ENCODE measurements at places on chromosomes 4 and X.

DNA sequence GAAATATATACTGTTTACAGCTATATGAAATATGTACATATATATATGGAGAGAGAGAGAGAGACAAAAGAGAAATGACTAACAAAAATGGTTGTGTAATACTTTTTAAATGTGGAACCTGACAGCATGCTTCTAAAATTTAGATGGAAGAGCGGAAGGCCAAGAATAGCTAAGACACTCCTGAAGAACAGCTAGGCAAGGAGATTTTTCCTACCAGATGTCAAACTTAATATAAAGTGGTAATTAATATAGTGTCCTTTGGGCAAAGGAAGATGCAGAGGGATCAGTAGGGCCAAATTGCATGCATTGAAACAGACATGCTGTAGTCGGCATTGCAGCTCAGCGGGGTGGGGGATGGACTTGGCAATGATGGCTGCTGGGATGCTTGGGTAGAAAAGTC is 45.2 kb downstream of the ADD1 start:
- H3K4me1 ChIP-seq: peaks cover 2% of the 10 kb centered on the region
- no peak overlapping the region for H3K27ac ChIP-seq
- no peak for DNase-seq
- no peak overlapping the region for H3K4me3 ChIP-seq
- H3K27me3 ChIP-seq: no peaks in the 10 kb centered on the region
- peaks cover 35% of the 10 kb centered on the region for H3K36me3 ChIP-seq

GRCh38 chr4:138946306-138946705 is 69.3 kb upstream of the NOCT start:
- DNase-seq: no peak
- no peaks in the 10 kb centered on the region for H3K4me1 ChIP-seq
- no peak overlapping the region for H3K4me3 ChIP-seq
- H3K36me3 ChIP-seq: no peaks in the 10 kb centered on the region

DNA sequence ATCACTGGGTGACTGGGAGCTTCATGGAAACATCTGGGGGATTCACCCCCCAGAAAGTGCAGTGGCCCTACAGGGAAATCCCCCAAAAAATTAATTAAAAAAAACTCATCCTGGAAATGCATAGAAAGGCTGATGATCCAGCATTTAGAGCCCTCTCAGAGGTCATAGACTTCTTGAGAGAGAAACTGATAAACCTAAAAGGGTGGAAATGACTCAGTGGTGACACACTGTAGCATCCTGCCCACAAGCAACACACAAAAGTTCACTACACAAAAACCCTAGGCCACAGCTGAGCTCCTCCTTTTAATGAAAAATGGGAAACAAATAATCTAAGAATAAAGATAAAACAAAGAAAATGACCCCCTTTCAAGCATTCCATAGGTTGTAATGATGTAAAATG is 911.5 kb downstream of the GLUD2 start:
- H3K27me3 ChIP-seq: no peaks in the 10 kb centered on the region
- no peaks in the 10 kb centered on the region for H3K36me3 ChIP-seq
- H3K4me1 ChIP-seq: no peaks in the 10 kb centered on the region
- DNase-seq: no peak

DNA sequence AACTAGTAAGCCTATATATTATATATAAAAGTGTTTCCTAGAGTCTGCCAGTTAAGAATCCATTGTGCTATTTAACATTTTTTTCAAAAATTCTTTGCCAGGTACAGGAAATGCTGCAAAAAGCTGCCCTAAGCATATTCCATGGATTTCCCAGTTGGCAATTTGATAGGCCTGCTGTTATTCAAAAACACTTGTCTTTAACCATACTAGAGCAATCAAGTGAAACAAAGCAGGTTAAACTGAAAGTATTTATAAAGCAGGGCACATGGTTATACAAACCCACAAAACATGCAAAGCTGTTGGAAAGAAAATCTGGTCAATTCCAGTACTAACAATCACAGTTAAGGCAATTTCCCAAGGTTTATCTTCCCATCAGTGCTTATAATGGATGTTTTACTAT is 159.9 kb downstream of the UNC5C start:
- no peaks in the 10 kb centered on the region for H3K27me3 ChIP-seq
- H3K4me3 ChIP-seq: no peak overlapping the region
- no peaks in the 10 kb centered on the region for H3K4me1 ChIP-seq
- DNase-seq: peak; percentile 13
- H3K36me3 ChIP-seq: no peaks in the 10 kb centered on the region

DNA sequence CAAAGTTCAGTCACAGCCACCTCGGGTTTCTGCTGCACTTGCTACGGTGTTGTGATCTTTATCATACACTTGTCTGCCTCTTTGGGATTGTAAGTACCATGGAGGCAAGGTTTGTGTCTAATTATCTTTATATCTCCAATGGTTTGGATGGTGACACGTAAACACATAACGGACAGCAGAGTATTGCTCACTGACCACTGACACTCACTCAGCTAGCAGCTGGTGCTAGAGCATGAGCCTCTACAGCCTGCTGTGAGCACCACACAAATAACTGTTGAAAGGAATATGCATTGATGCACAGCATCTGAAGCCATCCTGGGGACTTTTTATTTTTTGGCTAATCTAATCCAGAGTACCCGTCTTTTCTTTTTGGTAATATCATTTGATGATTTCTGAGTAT is 156.0 kb downstream of the DCLK2 start:
- H3K27me3 ChIP-seq: no peaks in the 10 kb centered on the region
- peak; percentile 60 for DNase-seq
- peaks cover 10% of the 10 kb centered on the region for H3K4me1 ChIP-seq
- H3K36me3 ChIP-seq: peaks cover 2% of the 10 kb centered on the region
- H3K4me3 ChIP-seq: no peak overlapping the region

GRCh38 chrX:46686003-46686645 is 72.8 kb downstream of the SLC9A7 start:
- H3K27me3 ChIP-seq: no peaks in the 10 kb centered on the region
- peak; percentile 40 for DNase-seq
- peaks cover 3% of the 10 kb centered on the region for H3K36me3 ChIP-seq
- no peaks in the 10 kb centered on the region for H3K4me1 ChIP-seq

- no peak for DNase-seq
- no peaks in the 10 kb centered on the region for H3K27me3 ChIP-seq
- H3K27ac ChIP-seq: no peak overlapping the region
Observed at GRCh38 chr4:14111730-14112181, 484.2 kb upstream of the BOD1L1 start.

GRCh38 chr4:42654631-42655268 is 2.2 kb downstream of the ATP8A1 start:
- peak overlapping the region; percentile 18 for H3K27ac ChIP-seq
- no peak overlapping the region for H3K4me3 ChIP-seq
- H3K27me3 ChIP-seq: peaks cover 23% of the 10 kb centered on the region
- DNase-seq: peak; percentile 62

GRCh38 chr4:118360106-118360505 is 7.3 kb upstream of the PRSS12 start:
- H3K36me3 ChIP-seq: no peaks in the 10 kb centered on the region
- no peak overlapping the region for H3K27ac ChIP-seq
- H3K27me3 ChIP-seq: no peaks in the 10 kb centered on the region
- H3K4me3 ChIP-seq: no peak overlapping the region
- no peak for DNase-seq

- peaks cover 9% of the 10 kb centered on the region for H3K4me1 ChIP-seq
- DNase-seq: no peak
- peak overlapping the region; percentile 64 for H3K27ac ChIP-seq
- H3K36me3 ChIP-seq: peaks cover 43% of the 10 kb centered on the region
- H3K4me3 ChIP-seq: no peak overlapping the region
Observed at GRCh38 chr4:88738180-88738579, 40.6 kb upstream of the NAP1L5 start.

DNA sequence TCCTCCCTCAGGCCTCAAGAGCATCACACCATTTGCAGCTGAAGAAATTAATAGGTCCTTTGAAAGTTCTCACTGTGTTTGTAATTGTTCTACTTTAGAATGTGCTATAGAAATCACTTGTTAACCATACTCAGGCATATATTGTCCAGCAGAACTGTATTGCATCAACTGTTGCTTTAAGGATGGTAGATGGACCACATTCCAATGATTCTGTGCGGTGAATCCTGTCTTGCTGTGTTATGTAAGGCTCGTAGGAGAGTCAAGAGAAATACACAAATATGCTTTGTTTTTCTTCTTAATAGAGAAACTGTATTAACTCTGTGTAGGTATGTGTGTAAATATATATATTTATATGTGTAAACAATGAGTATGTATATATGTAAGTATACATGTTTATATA is 6.3 kb upstream of the ADGRA3 start:
- no peak overlapping the region for H3K27ac ChIP-seq
- H3K27me3 ChIP-seq: no peaks in the 10 kb centered on the region
- H3K4me3 ChIP-seq: no peak overlapping the region
- no peak for DNase-seq
- no peaks in the 10 kb centered on the region for H3K36me3 ChIP-seq

- H3K27ac ChIP-seq: peak overlapping the region; percentile 87
- peaks cover 20% of the 10 kb centered on the region for H3K36me3 ChIP-seq
- H3K27me3 ChIP-seq: no peaks in the 10 kb centered on the region
- H3K4me3 ChIP-seq: no peak overlapping the region
Observed at GRCh38 chr4:57074744-57075143, 35.4 kb downstream of the IGFBP7 start.

DNA sequence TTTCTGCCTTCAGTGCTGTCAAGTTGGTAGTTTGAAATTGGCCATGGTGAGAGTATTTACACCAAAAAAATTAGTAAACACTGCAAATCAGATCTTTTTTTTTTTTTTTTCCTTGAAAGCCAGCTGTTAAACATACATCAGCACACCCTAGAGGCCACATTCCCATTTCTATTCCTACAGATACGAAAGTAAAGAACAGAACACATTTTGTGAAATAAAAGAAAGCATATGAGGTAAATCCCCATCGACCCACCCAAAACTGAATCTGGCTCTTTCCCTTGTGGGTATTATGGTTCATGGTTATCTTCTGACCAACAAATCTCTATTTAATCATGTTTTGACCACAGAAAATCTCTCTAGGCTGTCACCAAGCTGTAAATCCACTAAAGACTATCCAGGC is 41.8 kb upstream of the AP1AR start:
- H3K36me3 ChIP-seq: no peaks in the 10 kb centered on the region
- H3K4me3 ChIP-seq: no peak overlapping the region
- no peak overlapping the region for H3K27ac ChIP-seq
- H3K4me1 ChIP-seq: no peaks in the 10 kb centered on the region
- no peaks in the 10 kb centered on the region for H3K27me3 ChIP-seq
- peak; percentile 34 for DNase-seq

GRCh38 chrX:96615448-96615847 is 69.2 kb upstream of the DIAPH2 start:
- no peaks in the 10 kb centered on the region for H3K4me1 ChIP-seq
- no peaks in the 10 kb centered on the region for H3K36me3 ChIP-seq
- H3K27me3 ChIP-seq: no peaks in the 10 kb centered on the region
- DNase-seq: no peak
- H3K27ac ChIP-seq: no peak overlapping the region

DNA sequence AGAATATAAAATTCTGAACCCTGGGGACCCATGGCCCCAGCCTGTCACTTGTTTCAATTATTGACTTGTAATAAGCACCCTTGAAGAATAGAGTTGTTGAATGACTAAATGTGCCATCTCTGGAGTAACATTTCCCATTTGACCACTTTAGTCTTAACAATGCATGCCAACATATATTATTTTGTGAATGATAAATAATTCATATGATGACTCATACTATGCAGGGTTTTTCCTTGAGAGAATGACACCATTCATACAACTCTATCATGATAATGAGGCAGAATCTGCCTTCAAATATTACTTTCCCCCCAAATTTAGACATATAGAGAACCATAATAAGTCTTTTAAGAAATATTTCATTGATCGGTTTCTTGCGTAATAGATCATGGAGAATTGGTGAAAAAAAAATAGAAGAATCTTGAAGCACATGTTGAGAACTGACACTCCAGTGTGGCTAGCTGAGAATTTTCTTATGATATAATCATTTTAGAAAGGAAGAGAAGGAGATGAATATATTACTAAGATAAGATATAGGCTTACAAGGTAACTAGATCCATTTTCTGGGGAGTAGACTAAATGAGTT is 404.5 kb downstream of the GRXCR1 start:
- no peaks in the 10 kb centered on the region for H3K4me1 ChIP-seq
- no peak for DNase-seq
- no peaks in the 10 kb centered on the region for H3K27me3 ChIP-seq
- H3K4me3 ChIP-seq: no peak overlapping the region

- no peaks in the 10 kb centered on the region for H3K4me1 ChIP-seq
- no peaks in the 10 kb centered on the region for H3K36me3 ChIP-seq
- H3K4me3 ChIP-seq: no peak overlapping the region
Observed at GRCh38 chrX:12881914-12882313, 15.0 kb downstream of the TLR7 start.

GRCh38 chrX:132364313-132364712 is 124.5 kb downstream of the MBNL3 start:
- no peaks in the 10 kb centered on the region for H3K4me1 ChIP-seq
- no peaks in the 10 kb centered on the region for H3K36me3 ChIP-seq
- DNase-seq: no peak
- no peak overlapping the region for H3K4me3 ChIP-seq
- no peak overlapping the region for H3K27ac ChIP-seq
- peaks cover 7% of the 10 kb centered on the region for H3K27me3 ChIP-seq

DNA sequence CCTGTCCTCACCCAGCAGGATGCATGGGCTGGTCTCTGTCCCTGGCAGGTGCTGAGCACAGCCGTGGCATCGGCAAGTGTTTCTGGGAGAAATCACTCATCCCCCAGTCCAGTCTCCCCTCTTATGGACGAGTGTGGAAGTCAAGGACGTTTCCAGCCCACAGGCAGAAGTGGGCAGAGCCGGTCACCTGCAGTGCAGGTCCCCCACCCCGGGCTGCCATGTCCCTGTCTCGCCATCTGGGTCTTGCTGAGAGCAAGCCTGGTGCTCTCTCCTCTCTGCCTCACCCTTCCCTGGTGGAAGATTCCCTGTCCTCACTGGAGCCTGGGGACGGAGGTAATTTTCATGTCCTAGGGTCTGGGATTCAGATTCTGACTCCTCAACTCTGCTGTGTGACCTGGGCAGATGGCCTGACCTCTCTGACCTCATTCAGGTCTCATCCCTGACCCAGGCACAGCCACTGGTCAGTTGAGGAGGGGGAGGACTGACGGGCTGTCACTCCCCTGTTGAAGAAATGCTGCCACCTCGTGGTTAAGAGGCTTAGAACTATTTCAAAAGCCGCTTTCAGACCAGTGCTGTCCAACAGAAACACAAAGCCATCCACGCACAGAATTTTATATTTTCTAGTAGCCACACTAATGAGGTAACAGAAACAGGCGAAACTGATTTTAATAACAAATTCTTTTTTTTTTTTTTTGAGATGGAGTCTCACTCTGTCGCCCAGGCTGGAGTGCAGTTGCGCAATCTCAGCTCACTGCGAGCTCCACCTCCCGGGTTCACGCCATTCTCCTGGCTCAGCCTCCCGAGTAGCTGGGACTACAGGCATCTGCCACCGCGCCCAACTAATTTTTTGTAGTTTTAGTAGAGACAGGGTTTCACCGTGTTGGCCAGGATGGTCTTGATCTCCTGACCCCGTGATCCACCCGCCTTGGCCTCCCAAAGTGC is 1.8 kb downstream of the CPZ start:
- DNase-seq: peak; percentile 77
- peaks cover 39% of the 10 kb centered on the region for H3K27me3 ChIP-seq
- no peak overlapping the region for H3K4me3 ChIP-seq
- H3K4me1 ChIP-seq: peaks cover 51% of the 10 kb centered on the region
- H3K36me3 ChIP-seq: peaks cover 2% of the 10 kb centered on the region
- no peak overlapping the region for H3K27ac ChIP-seq

- DNase-seq: peak; percentile 40
- H3K4me1 ChIP-seq: no peaks in the 10 kb centered on the region
- peak within 1 kb of the TSS; percentile 2 for H3K4me3 ChIP-seq
- H3K27ac ChIP-seq: no peak within 1 kb of the TSS
Observed at GRCh38 chrX:101219116-101219863, at the start of gene DRP2. TSS of gene DRP2 (plus strand) at chrX:101219786. CDS start at chrX:101231648, 11,862 bp downstream.

All from mesenchymal stem cell (in vitro differentiated cells and primary cell).